Spinal cord (tissue), 10 donors: ENCODE measurements at places on chromosomes 6 and 20. TPM values are rescaled to one million over a fixed set of nuclear protein-coding genes. Genes with fewer than 3 reads are reported as not detected.

The RAD21L1 gene
- 0.28 TPM for total RNA-seq

The TGM2 gene
- total RNA-seq: 15.5 TPM

The C20orf141 gene
- total RNA-seq: not detected

GRCh38 chr6:163634211-163635171, 220.0 kb downstream of the QKI start:
- DNase-seq: no peak

- DNase-seq: no peak
Observed at GRCh38 chr6:10862361-10862760, 19.5 kb downstream of the GCM2 start.

GRCh38 chr6:139751179-139751578, 376.7 kb upstream of the CITED2 start:
- DNase-seq: no peak

DNA sequence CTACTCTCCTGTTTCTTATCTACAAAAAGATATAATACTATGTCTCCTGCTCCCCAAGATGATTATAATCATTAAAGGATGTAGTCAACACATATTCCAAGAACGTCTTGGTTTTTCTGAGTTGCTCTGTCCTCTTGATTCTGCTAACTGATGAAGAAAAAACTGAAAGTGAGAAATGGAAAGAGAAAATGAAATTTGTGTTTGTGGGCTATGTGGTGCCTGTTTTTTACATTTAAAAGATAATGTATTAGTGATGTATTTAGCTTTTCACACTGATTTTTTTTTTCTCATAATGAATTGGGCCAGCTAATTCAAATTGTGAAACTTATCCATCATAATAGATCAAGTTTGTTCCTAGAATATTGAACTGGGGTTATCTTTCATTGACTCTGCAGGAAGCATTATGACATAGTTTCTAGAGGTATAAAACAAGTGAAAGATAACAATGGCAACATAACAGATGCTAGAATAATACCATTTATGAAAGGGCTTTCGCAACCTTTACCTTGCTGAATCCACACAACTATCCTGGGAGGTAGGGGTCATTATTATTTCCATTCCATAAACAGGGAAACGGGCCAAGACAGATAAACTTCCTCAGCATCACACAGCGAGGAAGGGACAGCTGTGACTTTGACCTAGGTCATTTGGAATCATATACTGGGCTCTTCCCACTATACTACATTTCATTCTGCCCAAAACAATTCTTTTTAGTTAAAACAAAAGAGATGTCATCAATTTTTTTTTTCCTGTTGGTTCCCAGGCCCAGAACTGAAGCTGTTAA, 336.7 kb downstream of the GJA1 start:
- DNase-seq: no peak
